ENCODE measurements at places on chromosomes 5 and 9.

DNA sequence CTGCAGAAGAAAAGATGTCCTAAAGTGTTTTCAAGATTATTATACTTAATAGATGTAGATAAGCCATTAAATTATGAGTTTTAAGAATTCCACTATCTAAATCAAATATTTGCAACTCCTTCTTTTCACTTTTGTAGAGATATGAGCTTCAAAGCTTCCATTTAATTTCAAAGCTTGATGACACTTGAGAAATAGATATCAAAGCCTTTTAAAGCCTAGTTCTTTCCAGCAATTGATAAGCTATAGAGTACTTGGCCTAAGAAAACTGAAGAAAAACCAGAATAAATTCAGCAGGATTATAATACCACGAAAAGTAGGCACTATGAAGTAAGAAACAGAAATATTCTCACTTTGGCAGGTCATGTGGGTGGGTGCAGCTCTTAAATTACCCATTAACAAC, 1.7 kb downstream of the TNFSF8 start:
- no peak for DNase-seq

DNA sequence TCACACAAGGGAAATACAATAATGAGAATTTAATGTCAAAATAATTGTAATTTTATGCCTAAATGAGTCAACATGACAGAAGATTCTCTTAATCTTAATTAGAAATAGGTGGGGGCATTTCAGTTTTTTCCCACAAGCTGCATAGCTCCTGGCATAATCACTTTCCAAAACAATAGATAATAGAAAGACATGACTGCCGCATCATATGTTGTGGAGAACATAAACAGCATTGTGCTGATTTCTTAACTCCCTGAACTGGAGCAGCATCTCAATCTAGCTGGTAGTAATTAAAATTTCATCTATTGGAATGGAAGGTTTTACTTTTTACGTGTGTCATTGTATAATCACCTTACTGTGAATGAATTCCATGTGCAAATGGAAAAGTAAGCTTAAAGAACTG, 112.1 kb downstream of the ST8SIA4 start:
- no peak for DNase-seq

GRCh38 chr9:35258660-35259474, 97.1 kb downstream of the UNC13B start:
- no peak for DNase-seq

DNA sequence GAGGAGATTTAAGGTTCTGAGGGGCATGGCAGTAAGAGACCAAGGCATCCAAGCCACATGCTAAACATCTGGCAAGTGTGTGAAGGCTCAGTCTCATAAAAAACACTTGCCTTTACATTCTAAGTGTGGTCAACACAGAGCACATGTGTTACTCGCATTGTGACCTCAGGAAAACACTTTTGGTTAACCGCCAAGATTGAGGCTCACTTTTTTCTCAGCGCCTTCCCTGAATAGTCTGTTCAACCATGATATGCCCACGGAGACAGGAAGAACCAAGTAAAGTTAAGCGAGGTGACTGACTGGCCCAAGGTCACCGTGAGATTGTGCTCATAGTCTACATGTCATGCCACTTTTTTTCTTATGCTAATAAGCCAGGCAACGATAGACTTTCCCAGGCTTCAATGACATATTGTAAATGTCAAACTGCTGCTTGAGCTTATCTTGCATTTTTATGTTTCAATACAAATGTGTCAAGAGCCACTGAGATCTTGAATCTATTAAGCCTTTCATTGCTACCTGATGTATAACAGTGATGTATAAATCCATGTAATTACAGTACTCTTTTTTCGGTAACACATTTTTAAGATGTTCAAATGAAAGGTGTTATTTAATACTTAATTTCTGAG, 21.1 kb upstream of the IL9 start:
- no peak for DNase-seq

- DNase-seq, result no peak
Measured at GRCh38 chr9:114690308-114690707, 8.3 kb upstream of the TEX48 start.

DNA sequence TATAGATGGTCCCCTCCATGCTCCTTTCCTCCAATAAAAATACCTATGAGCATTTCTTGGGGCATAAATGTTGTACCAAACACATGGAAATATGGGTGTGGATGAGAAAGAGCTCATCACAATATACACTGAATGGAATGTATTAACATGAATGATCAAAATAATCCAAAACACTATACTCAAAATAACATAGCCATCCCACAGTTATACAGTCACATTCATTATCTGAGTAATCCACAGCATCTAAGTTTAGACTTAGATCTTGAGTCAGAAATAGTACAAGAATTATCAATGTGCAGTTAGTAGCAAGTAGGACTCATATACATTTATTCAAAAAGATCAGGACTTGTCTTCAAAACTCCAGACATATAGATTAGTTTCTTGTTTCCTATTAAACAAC, 175.2 kb upstream of the NREP start:
- DNase-seq, result no peak

DNA sequence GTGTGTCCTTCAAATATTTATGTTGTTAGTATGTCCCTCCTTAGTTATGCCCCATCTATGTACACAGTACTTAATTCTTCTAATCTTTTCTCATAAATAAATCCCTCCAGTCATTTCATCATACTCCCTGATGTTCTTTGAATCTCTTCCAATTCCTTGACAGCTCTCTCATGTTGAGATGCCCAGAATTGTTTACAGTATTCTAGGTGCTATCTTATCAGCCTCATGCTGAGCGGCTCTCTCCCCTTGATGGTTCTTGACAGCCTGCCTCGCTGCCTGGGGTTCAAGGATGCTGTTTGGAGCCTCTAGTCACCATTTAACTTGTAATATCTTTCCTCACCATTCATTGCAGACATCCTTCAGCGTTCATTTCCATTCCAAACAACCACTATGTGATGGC, 799.2 kb downstream of the BRINP1 start:
- no peak for DNase-seq

DNA sequence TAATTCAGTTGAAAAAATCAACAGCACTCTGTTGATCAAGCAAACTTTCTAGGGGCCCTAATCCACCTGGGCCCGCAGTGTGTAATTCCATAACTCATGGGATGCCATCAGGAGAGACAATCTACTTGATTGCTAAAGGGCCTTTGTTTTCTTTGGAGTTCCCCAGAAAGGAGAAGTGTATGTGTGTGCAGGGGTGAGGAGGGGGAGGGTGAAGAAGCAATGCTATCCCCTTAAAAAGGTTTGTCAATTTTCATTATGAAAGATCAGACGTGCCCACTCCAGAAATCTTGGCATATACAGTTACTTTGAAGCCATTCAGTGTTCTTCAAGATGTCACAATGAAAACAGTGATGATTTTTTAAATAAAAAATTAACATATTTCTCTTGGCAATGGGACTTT, 6.2 kb downstream of the PARP8 start:
- DNase-seq, result no peak

DNA sequence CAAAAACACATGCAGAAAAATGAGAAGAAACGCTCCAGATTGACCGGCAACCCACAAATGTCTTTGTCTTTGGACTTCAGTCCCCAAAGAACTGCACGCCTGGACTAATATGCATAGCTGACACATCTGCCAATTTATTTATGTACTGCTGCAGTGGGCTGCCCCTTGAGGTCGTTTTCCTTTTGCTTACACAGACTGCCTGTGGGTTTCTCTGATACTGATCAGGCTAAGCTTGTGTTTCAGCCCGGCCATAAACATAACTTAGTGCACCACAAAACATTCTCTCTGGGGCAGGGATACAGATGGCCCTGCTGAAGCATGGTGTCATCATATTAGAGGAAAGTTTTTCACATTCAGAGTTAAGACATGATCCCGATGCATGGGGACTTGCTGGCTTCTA, 75.4 kb downstream of the NUDT12 start:
- DNase-seq, result no peak

GRCh38 chr5:173051746-173052145, 4.4 kb upstream of the CREBRF start:
- no peak for DNase-seq

DNA sequence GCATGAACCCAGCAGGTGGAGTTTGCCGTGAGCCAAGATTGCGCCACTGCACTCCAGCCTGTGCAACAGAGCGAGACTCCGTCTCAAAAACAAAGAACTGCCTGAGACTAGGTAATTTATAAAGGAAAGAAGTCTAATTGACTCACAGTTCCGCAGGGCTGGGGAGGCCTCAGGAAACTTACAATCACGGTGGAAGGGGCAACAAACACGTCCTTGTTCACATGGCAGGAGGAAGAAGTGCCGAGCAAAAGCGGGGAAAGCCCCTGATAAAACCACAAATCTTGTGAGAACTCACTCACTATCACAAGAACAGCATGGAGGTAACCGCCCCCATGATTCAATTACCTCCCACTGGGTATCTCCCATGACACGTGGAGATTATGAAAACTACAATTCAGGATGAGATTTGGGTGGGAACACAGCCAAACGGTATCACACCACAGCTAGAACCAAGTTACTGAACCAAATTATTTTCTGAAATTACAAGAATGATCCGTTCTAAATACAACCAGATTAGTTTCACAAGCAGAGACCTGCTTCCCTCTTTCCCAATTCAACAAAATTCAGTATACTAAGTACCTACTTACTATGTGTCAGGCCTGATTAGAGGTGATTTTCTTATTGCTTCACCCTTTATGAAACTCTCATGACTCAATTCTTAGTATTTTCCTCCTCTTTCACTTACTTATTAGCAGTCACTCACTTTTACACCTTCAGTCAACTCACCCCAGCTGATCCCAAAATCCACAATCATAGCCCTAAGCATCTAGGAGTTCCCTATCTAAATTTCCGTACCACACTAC, 8.4 kb downstream of the UBTD2 start:
- DNase-seq, result no peak

DNA sequence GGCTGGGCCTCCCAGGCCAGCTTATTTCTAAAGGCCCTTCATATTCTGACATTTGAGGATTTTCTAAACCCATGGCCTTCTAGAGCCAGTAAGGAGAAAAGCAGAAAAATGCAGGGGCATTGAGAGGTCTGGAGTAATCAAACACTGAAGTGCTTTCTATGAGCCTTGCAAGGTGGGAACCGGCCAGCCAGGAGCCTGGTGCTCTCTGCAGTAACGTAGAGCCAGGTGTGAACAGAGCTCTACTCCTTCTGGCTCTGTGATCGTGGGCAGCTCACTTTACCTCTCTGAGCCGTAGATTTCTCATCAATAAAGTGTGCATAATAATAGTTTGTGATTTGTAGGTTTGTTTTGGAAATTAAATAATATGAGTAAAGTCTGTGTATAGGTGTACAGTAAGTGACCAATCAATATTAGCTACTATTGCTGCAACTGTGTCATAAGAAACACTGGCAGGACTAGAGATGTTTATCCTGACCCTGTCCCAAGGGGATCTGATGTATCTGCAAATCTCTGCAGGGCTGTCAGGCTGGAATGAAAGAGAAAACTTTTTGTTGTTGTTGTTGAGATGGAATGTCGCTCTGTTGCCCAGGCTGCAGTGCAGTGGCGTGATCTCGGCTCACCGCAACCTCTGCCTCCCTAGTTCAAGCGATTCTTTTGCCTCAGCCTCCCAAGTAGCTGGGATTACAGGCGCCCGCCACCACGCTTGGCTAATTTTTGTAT, 2.7 kb downstream of the SYNPO start:
- DNase-seq, result no peak

DNA sequence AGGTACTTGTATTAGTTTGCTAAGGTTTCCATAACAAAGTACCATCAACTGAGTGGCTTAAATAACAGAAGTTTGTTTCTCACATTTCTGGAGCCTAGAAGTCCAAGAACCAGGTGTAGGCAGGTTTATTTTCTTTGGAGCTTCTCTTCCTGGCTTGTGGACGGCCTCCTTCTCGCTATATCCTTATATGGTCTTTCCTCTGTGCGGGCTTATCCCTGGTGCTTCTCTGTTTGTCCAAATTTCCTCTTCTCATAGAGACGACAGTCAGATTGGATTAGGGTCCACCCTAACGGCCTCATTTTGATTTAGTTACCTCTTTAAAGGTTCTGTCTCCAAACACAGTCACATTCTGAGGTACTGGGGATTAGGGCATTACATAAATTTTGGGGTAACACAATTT, 88.3 kb downstream of the RMI1 start:
- DNase-seq, result no peak

- DNase-seq, result no peak
Measured at GRCh38 chr9:135507104-135508035, 6.9 kb downstream of the MRPS2 start.

- no peak for DNase-seq
Measured at GRCh38 chr5:109947667-109948066, 257.9 kb downstream of the MAN2A1 start.

DNA sequence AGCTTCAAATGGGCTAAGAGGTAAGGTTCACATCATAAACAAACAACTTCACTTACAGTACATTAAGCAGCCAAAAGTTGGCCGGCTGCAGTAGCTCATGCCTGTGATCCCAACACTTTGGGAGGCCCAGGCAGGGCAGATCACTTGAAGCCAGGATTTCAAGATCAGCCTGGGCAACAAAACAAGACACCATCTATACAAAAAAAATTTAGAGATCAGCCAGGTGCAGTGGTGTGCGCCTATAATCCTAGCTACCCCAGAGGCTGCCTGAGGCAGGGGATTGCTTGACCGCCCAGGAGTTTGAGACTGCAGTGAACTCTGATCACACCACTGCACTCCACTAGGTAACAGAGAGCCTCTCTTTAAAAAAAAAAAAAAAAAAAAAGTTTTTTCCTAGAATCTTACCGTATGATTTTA, 16.9 kb downstream of the UBTD2 start:
- no peak for DNase-seq

DNA sequence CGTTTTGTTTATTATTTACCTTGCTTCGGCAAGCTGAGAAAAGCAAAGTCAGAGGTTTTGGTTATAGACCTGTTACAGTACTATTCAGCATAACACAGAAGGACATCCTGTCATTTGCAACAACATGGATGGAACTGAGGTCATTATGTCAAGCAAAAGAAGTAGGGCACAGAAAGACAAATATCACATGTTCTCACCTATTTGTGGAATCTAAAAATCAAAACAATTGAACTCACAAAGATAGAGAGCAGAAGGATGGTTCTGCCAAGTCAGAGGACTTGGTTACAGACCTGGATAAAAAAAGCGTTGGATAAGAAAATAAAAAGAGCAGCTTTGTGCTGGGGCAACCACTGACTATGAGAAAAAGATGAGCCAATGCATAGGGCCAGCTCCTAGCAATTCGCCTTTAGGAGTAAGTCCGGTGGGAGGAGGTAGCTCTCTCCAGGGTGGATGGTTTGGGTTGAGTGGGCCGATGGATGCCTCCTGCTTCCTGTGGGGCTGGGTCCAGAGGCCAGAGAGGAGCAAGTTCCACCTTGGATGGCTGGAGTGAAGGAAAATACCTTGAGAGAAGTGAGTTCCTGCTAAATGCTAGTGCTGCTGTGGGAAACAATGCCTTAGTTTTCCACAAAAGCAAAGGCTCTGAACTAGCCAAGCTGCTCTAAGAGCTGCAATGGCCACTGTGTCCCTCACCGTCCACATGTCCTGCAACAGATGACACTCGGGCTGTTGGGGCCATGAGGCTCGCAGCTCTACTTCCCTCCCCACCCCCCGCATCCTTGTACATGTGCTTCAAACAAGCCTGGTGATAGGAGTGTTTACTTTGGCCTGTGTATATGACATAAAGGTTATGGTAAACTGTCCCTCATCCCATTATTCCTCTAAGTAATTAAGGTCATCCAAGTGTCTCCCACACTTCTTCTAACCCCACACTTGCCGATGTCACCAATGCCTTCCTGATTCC, 38.4 kb downstream of the ACOT12 start:
- DNase-seq, result no peak

Data from cortex of kidney (tissue), 1 donor.